BJ (cell line): ENCODE measurements at places on chromosomes 11 and 22. TPM values are rescaled to one million over a fixed set of nuclear protein-coding genes. Genes with fewer than 3 reads are reported as not detected.

DNA sequence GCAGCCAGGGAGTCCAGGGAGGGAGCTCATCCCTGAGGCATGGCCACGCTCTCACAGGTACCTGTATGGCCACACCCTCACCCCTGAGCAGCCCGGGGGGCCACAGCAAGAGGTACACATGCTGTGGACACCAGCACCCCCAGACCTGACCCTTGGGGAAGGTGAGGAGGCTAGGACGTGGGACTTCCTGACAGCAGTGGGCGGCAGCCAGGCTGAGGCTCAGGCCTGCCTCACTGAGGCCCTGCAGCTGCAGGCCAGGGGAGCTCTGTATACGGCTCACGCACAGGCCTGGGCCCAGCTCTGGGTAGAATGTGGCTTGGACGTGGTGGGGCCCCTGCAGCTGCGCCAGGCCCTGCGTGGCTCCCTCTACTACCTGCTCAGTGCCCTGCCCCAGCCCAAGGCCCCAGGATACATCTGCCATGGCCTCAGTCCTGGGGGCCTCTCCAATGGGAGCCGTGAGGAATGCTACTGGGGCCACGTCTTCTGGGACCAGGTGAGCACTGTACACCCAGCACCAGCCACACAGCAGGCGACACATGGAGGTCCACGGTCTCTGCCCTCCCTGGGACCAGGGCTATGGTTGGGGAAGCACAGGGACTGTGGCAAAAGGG is 1.8 kb downstream of the PGGHG start:
- no peak for DNase-seq

PGA5 gene
- polyA plus RNA-seq = not detected in 2 replicates

DNA sequence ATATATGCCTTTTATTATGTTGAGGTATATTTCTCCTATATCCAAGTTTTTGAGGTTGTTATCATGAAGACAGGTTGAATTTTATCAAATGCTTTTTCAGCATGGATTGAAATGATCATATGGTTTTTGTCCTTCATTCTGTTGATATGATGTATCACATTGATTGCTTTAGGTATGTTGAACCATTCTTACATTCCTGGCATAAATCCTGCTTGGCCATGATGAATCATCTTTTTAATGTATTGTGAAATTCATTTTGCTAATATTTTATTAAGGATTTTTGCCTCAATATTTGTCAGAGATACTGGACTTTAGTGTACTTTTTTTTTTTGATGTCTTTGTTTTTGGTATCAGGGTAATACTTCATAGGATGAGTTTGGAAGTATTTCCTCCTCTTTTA is 283.8 kb upstream of the C11orf87 start:
- no peak for DNase-seq

DNA sequence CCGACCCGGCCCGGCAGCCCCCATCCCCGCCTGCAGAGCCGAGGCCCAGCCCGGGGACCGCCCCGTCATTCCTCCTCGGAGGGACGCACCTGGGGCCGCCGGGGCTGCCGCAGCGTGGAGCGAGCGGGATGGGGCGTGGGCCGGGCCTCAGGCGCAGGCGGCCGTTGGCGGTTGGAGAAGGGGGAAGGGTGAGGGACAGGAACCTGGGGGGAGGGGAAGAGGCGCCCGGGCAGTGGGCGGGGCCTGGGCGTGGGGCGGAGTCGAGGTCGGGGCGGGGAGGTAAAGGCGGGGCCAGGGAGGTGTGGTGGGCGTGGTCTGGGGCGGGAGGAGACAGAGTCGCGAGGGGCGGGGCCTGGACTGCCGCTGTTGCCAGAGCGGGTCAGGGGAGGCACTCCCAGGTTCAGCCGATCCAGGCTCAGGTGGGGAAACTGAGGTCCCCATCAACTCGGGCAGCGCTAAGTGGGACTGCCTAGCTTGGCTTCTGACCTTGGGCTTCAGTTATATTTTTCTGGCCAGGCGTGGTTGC is at the start of gene TESMIN:
TSS of gene TESMIN (minus strand) at position 190 of the 526 bp plus-strand sequence. CDS start 860 bp downstream, outside the sequence.
- DNase-seq = no peak

GRCh38 chr11:86743223-86744118 is 56.9 kb upstream of the PRSS23 start:
- peak; percentile 92 for DNase-seq
